ENCODE measurements at places on chromosomes 12 and 14.

DNA sequence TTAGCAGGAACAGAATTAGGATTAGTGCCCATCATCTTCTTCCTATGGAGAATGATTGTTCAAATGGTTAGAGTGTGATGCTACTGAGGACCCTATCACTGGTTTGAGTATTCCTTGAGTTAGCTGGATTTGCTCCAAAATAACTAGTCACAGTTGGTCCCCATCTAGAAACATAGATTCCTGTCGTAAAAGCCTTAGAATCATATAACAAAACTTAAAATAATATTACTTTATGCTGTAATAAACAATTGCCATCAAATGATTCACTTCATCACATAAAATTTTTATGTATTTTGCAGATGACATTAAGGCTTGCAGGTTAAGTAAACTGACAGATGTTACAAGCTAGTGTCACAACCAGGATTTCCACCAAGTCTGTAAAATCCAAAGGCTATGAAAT lies 209.8 kb downstream of the CCER1 start:
- no peak for DNase-seq

DNA sequence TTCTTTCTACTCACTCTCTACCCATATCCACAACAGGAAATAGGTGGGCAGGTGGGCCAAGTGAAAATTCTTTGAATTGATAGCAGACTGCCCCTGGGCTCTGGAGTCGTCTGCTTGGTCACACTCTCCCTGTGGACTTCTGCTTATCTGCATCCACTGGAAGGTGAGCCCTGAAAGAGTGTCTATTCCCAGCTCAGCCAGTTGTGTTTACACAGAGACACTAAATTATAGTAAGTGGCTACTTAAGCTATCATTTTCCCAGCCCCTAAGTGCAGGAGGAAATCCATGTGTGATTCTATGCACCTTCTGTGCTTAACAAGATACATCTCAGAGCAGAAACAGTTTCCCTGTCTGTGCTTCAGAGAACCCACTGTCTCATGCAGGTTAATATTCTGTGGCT lies 338.4 kb downstream of the FUT8 start:
- peak; percentile 88 for DNase-seq

DNA sequence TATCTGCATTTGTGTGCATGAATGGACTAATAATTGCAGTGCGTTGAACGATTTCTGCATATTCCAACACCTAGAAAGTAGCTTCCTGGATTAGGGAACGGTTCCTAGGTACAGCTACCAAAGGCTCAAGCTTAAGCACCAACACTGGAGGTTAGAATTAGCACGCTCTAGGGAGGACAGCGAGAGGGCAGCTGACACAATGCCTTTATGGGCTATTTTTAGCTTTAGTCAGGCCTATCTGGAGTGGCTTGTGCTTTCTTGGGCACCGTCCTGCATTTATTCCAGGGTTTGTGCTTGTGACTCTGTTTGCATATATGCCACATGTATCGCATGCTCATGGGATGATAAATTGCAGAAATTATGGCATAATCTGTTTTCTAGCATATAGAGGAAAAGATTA lies 13.7 kb downstream of the ETV6 start:
- no peak for DNase-seq

GRCh38 chr12:93341409-93342049 lies 36.2 kb upstream of the NUDT4 start:
- DNase-seq, result no peak

DNA sequence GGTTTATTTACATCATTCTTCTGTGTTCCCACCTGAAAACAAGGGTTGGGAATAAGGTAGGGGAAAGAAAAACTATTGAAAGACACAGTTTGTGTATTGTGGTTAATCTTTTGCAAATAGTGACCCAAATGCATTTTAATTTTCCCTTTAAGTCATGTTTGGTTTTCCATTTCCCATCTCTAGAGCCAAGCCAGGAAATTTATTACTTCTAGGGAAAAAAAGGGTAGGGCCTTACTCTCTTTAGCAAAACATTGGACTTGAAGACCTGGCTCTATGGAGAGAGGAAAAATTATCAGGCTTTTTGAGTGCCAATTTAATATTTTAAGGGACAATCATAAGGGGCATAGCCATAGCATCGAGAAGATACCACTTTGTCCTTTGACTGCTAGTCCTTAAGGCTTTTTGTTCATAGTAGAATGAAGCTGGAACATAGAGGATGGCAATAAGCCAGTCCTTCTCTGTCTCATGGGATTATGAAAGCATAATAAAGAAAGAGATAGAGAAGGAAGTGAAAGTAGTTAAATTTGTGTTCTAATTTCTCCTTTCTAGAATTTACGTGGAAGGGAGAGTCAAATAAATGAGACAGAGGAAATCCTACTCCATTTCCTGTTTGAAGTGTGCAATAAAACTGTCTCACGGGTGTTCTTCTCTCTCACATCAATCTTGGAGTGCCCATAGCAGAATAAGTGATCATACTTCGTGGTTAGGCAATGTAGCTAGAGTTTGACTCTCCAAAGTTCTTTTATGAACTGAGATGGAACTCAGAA lies 50.9 kb upstream of the PPFIA2 start:
- DNase-seq, result no peak

- no peak for DNase-seq
Measured at GRCh38 chr14:104794099-104794498, 1.4 kb downstream of the AKT1 start.

DNA sequence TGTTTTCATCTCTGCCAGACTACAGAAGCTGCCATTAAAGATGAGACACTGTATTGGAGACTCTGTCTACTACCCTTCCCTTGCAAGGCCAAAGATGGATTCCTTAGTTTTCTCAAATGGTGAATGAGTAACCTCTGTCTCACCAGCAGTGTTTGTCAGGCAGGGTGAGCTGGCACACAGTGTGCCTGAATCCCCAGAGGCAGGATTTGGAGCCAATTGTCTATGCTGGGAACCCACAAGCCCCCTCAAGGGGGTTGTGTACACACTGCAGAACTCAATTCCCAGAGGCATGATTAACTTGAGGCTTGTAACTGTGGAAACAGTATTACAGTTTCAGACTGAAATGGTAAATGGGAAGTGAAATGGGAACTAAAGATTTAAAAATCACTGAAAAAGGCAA lies 136.8 kb upstream of the PTPRB start:
- DNase-seq, result peak; percentile 12

DNA sequence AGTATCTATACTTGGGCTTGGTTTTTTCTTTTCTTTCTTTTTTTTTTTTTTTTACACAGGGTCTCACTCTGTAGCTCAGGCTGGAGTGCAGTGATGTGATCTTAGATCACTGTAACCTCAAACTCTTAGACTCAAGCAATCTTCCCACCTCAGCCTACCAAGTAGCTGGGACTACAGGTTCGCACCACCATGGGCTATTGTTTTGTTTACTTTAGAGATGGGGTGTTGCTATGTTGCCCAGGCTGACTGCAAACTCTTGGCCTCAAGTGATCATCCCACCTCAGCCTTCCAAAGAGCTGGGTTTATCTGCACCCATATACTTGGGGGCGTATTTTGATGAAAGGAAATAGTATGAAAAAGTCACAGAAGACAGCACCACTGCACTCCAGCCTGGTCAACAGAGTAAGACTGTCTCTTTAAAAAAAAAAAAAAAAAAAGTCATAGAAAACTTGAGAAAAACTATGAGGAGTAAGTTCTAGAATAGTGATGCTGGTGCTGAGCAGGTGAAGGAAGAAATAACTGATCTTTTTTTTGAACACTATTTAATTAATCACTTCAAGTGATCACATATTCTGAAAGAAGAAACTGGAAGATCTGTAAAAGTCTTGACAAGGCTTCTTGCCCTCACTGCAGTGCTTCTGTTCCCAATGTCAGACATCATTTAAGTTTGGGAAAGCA lies 53.8 kb upstream of the NPFF start:
- DNase-seq, result no peak

- no peak for DNase-seq
Measured at GRCh38 chr12:96483116-96483515, 6.3 kb upstream of the CFAP54 start.

GRCh38 chr14:104447750-104448149 lies 131.8 kb upstream of the C14orf180 start:
- no peak for DNase-seq

GRCh38 chr12:80157645-80158044 lies 58.3 kb downstream of the OTOGL start:
- DNase-seq, result no peak

DNA sequence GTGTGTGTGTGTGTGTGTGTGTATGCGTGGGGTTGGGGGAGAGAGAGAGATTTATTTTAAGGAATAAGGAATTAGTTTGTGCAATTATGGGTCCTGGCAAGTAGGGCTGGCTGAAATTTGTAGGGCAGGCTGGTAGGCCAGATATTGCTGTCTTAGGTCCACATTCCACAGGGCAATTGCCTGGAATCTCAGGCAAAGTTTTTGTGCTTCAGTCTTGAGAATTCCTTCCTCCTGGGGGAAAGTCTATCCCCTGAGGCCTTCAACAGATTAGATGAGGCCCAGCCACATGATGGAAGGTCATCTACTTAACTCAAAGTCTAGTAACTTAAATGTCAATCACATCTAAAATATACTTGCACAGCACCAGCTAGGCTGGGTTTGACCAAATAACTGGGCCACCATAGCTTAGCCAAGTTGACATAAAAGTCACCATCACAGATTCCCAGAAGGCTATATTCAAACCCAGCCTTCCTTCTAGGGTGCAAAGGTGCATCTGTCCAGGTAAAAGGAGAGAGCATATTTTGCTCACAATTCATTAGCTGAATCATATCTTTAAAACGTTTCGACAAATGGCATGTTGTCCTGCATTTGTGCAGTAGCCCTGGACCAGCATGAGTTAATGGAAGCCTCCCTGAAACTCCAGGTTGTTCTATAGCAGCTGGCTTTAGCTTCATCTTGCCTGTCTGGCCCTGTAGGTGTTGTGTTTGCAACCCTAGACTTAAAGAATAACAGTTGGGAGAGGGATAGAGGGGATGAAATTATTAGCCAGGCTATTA lies 63.1 kb downstream of the C14orf132 start:
- no peak for DNase-seq

GRCh38 chr12:108270035-108270848 lies 68.9 kb downstream of the CMKLR1 start:
- no peak for DNase-seq

GRCh38 chr14:102262929-102263462 lies 42.0 kb downstream of the MOK start:
- DNase-seq, result no peak

DNA sequence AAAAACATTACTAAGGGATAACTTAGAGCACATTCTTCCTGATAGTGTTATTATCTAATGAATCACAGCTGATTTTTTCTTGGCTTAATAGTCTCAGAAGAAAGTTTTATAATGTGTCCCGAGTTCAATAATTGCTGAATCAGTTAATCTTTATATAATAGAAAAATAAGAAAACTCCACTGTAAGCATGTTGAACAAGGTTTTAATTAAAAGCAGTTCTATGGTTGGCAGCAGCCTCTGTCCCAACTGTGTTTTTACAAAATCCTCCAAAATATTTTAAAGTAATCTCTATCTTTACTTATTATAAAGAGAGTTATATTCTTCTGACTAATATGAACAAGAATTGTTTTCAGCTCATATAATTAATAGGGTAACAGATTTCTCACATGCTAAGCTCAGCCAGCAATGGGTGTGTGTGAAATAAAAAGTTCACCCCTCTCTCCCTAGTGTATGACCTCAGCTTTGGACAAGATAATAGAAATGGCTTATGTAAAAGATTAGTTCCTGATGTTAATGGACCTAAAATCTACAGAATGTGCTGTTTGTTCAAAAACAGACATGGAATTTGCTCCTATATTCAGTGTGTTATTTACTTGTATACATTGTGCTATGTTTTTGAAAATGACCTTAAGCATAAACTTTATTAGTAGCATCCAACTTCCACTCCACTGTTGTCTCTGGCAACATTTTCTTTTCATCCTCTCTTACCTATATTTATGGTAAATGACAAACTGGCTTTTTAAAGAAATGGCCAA lies 67.1 kb upstream of the DCN start:
- no peak for DNase-seq

DNA sequence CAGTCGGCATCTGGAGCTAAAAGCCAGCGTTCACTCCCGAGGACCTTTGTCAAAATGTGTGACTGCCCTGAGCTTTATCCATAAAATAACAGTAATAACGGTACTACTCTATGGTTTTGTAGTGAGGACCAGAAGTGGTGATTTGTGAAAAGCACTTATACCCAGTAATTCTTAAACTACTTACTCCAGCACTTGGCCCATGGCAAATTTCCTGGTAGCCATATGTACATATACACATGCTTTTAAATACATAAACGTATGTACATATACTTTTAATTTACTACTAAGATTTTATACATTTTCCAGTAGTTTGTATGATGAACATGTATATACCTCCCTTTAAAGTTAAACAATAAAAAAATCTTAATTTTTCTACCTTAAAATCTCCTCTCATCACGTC lies 163.8 kb upstream of the TMEM132C start:
- no peak for DNase-seq

DNA sequence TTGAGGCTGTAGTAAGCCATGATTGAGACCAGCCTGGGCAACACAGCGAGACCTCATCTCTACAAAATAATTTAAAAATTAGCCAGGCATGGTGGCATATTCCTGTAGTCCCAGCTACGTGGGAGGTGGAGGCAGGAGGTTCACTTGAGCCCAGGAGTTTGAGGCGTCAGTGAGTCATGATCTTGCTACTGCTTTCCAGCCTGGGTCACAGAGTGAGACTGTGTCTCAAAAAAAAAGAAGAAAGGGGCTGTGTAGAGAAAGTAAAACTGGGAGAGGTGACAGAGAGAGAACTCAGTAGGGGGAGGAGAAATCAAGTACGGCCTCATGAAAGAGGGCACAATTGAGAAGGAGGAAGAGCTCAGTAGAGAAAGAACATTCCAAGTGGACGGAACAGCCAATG lies 12.4 kb downstream of the TECPR2 start:
- DNase-seq, result no peak

GRCh38 chr14:98791661-98792060 lies 480.3 kb downstream of the BCL11B start:
- no peak for DNase-seq

DNA sequence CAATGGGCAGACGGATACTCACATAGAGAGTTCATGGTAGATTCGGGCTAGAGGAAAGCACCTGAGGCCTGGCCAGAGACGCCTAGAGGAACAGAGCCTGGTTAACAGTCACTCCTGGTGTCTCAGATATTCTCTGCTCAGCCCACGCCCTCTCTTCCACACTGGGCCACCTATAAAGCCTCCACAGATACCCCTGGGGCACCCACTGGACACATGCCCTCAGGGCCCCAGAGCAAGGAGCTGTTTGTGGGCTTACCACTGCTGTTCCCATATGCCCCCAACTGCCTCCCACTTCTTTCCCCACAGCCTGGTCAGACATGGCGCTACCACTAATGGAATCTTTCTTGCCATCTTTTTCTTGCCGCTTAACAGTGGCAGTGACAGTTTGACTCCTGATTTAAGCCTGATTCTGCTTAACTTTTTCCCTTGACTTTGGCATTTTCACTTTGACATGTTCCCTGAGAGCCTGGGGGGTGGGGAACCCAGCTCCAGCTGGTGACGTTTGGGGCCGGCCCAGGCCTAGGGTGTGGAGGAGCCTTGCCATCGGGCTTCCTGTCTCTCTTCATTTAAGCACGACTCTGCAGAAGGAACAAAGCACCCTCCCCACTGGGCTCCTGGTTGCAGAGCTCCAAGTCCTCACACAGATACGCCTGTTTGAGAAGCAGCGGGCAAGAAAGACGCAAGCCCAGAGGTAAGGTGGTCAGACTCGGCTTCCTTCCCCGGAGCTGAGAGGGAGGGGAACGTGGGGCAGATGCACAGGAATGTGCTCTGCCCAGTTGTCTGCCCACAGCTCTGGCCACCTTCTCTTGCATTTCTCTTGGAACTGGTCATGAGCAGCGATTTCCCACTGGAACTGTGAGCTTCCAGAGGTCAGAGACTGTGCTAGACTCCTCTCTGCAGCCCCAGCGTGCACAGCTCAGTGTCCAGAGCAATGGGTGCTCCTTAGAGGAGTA lies at the start of gene CD4:
Gene CD4, plus strand, starts transcription at position 557 of the 953 bp plus-strand sequence. CDS start 10,611 bp downstream, outside the sequence.
- no peak for DNase-seq
